ENCODE measurements at places on chromosomes 5 and 9.
A peak's percentile ranks its signal among the peaks of the same experiment; 100 is the strongest.

GRCh38 chr5:150489360-150490295, 18.3 kb upstream of the NDST1 start:
- peak; percentile 68 for DNase-seq

DNA sequence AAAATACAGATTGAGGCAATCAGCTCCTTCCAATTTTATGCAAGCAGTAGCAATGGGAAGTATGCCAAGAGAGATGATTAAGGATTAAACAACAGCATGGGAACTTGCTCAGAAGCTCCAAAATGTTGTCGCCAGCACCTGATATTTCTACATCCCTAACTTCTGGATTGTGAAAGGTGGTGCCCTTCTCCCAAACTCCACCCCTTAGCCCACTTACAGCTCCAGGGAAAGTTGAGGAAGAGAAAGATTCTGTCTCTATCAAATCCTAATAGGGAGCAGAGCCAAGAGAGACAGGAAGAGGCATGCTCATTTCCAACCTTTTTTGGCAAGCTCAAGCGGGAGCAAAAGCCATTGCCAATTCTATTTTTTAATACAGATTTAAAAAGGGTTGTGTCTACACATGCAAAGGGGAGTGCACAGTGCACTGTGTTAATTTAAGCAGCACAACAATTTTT, 92.4 kb upstream of the NR3C1 start:
- peak; percentile 78 for DNase-seq

DNA sequence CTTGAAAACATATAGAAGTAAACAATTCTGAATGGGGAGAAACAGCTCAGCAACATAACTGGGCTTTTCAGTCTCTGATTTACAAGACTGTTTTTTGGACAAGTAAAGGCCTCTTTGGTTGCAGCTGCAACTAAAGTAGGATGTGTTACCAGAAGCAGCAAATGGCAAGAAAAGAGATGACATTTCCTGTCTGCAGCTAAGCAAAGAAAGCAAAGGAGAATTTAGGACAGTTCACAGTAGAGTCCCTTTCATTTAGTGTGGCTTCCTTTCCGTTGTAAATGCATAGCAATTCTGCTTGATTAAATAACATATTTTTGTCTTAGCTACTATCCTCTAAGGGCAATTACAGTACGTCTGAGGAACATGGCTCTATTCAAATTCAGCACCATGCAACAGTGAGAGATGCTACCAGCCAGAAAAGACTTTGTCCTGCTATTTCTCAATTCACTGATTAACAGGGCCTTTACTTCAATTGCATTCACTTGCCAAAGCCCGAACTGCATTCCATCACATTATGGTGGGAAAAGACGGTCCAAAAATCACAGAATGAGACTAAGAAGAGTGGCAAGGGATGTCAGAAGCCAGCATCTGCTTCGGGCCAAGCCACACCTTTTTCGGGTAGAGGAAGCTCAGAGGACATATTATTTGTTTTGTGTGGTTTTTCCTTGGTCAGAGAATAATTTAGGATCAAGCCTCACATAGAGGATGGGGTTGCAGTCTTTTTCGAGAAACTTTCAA, 107.7 kb downstream of the SEMA6A start:
- DNase-seq, result no peak

- no peak for DNase-seq
These were observed 6.0 kb downstream of the RALGDS start for GRCh38 chr9:133114886-133115603.

- DNase-seq, result no peak
These were observed 527.1 kb upstream of the ARRDC3 start for GRCh38 chr5:91910247-91910646.

- DNase-seq, result no peak
These were observed 36.6 kb downstream of the TTLL11 start for GRCh38 chr9:122056484-122056883.

DNA sequence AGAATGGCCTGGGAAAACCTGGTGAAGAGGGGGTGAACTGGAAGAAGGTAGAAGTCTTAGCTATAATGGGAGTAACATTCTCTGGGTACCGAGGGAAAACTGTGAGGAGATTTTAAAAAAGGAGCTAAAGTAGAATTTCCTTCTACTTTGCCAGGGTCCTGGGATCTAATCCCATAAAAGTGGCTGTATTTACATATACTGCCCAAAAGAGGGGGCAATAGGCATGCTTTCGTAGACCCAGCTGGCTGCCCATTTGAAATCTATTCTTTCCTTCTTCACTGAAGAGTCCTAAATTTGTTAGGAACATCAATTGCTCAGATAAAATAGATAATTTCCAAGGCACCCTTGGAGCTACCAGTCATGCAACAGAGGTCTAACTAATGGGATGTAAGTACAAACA, 159.2 kb downstream of the CDC42SE2 start:
- peak; percentile 11 for DNase-seq

DNA sequence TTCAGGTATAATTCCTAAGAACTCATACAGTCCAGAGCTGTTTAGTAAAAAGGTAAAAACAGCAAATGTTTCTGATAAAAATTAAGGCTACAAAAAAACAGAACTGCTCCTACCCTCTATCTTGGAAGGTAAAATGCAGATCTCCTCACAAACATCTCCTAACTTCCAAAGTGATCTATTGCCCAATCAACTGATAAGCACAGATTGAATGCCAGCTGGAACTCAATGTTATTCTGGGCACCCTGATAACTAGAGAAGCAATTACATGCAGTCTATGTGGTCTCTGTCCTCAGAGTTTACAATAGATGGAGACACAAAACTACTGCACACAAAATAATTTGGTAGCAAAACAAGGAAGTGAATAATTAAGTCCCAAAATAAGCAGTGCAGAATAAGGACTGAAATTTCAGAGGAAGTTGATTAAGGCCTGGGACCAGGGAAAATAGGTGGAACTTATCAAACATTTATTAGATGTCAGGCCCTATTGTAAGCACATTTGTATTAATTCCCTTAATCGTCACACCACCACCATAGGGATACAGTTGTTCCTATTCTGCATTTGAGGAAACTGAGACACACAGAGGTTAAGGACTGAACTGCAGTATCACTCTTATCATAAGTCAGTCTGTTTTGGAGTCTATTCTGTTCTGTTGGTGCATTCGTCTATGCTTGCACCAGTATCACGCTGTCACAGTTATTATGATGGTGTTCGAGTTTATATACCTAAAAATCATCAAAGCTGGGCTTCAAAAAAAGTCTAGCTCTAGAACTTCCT, 102.2 kb upstream of the TARS1 start:
- no peak for DNase-seq

DNA sequence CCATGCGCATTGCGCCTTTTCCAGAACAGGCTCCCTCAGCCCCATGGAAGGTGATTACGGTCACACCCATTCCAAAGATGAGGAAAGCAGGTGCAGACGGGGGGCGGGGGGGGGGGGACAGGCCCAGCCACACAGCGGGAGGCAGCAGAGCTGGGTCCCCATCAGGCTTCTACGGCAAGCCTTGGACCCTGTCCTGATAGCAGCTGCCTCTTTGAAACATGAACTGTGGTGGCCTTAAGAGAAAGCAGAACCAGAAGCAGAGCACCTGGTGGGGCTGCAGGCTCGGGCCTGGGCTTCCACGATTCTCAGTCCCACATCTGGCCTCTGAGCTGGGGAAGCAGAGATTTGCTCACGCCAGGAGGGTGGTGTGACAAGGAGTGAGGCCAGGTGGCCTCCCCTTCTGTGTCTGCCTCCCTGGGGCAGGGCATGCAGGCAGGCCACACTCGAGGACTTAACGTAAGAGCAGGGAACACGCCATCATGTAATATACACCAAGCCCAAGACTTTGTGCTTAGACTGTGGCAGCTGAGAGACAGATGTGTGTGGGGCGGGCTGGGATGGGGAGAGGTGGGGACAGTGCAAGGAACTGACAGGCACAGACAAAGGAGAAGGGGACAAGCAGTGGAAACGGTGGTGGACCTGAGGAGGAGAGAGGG, 14.2 kb upstream of the PHYKPL start:
- DNase-seq, result no peak

- no peak for DNase-seq
These were observed 164.5 kb downstream of the GAS1 start for GRCh38 chr9:86782831-86783230.

- no peak for DNase-seq
These were observed 36.7 kb downstream of the FBXO4 start for GRCh38 chr5:41961736-41962135.

DNA sequence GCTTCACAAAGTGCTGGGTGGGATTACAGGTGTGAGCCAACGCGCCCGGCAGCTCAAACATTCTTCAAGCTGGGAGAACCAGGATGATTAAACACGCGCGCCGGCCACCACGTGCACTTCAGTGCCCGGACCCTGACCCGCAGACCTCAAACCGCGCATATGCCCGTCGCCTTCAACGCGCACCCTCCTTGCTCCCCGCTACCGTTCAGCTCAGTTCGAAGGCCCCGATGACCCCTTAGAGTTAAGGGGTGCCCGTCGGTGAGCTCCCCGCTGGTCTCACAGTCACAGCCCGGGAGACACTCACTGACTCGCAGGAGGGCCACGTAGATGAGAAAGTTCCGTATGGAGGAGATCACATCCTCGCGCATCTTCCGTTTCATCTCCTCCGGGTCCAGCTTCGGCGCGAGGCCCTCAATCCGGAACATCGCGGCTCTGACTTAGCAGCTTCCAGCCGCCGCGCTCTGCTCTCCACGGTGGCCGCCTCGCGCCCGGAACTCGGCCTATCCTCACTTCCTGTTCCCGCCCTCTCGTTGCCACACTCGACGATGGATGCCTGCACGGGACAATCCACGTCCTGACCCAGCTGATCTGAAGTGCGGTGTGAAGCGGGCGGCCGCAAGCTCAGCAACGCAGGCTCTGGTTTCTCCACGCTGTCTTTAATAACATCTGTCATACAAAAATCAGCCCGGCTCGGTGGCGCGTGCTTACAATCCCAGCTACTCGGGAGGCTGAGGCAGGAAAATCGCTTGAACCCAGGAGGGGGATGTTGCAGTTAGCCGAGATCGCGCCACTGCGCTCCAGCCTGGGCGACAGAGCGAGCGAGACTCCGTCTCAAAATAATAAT, at the start of gene TOMM5:
TOMM5 (minus strand) TSS at position 490 of the 844 bp plus-strand sequence; CDS start at position 425, 65 bp downstream.
- peak; percentile 89 for DNase-seq

DNA sequence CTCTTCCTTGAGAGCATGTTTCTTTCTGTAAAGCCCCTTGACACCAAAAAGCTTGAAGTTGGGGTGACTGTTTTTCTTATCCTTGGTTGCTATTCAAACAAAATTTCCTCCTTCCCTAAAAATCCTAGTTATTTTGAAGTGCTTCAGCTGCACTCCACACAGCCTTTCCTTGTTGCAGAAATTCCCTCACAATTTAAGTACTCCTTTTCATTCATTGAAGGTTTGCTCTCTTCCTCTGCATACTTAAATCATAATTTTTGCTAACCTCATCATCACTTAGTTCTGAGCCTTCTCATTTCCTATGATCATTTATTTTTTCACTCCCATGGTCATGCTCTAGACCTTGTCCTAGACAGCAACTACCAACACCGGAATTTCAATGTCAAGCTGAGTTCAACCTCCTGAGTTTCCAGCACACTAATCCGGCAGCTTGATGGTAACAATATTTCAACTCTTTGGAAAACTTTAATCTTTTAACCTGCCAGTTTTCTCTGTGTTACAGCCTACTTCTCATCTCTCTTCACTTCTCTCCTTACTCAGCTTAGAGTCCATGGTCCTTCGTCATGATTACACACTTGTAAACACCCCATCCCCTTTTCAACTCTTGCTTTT, 78.7 kb upstream of the ACTBL2 start:
- DNase-seq, result no peak

- no peak for DNase-seq
These were observed 31.4 kb downstream of the KCTD16 start for GRCh38 chr5:144202072-144202471.

- no peak for DNase-seq
These were observed 287.2 kb downstream of the CTNND2 start for GRCh38 chr5:11617080-11617479.

DNA sequence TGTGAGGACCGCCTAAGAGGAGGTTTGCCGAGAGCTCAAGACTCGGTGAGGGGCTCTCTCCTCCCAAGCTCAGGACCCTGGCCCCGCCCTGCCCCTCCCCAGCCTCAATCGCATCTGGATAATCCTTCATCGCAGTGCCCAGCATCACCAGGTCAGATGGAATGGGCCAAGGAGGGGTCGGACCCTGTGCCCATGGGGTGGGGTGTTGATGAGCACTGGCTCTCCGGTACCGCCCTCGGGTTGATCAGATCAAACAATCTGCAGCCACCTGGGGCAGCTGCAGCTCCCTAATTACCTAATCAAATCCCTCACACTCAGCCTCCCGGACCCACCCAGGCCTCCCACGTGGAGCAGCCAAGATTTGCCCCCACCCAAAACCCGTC, 24.4 kb upstream of the TDRD7 start:
- DNase-seq, result no peak

DNA sequence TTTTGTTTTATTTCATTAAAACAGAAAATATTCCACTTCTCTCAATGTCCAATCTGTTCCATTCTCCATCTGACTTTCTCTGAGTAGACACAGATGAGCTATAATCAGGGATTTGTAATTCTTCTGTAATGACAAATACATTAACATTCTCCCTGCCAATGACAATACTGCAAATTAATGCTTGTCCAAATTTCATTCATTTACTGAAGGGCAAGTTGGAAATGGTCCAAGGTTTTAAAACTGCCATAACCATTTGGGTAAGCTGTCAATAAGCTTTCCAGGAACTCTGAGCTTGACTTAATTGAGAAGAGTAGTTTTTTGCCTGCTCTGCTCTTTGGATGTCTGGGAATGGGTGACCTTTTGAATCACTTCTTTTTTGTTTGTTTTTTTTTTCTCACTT, 253.5 kb downstream of the DMRTA1 start:
- no peak for DNase-seq

DNA sequence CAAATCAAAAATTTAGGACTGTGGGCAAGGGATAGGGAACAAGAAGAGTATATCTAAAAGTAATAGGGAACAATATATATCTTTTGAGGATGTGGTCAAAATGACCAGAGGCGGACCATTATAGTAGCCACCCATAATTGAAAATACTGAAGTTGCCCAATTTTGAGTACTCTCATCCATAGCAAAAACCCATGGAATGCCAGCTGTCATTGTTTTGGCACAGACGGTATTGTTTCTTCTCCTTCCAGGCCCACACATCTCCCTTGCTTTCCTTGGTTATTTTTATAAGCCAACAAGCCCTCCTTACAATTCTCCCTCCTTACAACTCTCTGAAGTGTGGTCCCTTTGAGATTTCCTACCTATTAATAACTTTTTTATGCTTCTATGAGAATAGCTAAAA, 50.4 kb upstream of the RGMB start:
- DNase-seq, result no peak

DNA sequence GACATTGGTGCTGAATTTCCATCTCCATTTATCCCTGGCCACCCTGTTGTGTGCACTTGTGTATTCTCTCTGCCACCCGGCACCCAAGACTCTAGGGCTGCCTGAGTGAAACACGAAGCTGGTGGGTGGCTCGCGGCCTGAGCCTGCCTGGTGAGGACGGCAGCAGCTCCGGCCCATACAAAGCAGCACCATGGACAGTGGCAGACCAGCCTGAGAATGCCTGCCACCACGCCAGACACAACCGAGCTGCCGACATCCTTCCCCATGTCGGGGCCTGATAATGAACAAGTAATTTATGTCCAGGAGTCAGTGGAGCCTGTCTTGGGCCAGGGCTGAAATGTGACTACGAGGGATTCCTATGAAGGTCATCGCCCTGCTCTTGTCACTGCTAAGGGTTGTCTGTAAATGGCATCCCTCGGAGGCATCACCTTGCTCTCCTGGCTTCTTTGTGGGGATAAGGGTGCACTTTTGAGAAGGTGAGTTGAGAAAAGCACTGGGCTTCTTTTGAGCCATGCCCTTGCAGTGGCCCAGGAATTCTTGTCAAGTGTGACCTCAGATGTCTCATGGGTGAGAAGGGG, 175.7 kb downstream of the MELK start:
- no peak for DNase-seq

Data from HCEC 1CT (cell line).